Smooth muscle cell of the brain vasculature (primary cell): ENCODE measurements at places on chromosomes 6 and 20.

DNA sequence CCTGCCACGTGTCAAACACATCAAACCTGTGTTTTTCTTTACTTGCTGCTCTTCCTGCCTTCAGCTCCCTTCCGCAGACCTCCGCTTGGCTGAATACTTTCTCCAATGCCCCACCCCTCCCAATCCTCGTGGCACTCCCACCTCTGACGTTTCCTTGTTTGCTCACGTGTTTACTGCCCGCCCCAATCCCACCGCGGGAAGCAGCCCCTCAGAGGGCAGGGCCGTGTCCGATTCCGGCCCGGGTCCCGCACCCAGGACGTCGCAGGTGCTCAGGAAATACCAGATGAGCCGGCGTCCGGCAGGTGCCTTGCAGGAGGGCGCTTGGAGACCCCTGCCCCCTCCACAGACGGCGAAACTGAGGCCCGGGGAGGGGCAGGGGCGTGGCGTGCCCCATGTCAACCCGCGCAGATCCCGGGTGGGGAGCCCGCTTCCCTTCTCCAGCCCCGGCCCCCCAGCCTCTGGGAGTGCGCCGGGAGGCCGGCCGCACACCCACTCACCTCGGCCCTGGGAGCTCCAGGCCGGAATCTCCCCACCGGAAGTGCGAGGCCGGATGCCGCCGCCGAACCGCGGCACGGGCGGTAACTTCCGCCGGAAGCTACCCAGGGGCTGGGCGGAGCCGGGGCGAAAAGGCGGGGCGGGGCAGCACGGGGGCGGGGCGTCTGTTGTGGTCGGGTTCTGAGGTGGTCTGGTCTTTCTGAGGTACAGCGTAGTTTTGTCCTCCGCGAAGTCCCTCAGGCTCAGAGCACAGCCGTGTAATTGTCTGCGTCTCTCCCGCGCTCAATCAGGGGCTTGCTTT lies 42.3 kb downstream of the ELMO2 start:
- peak; percentile 65 for DNase-seq

DNA sequence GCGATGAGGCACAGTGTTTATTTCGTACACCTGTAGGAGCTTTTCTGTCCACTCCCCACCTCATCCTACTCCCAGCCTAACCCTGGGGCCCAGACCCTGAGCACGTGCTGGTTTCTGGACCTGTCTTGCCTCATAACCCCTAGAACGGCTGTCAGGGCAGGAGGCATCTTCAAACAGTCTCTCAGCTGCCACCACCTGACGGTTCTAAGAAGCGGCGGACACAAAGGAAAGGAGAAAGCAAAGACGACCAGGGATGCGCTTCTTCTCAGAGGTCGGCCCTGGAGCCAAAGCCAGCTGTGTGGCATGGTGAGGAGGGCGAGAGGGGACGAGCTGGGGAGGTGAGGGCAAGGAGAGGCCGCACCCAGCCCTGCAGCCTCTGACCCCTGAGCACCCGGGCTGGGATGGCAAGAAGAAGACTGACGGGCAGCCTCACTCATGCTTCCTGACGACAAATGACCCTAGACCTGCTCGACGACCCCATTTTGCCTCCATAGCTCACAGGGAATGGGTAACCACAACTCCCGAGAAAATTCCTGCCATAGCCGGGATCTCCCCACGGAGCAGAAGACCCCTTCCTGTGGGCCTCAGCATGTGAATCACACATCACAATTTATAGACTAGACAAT lies 62.1 kb downstream of the WDR27 start:
- no peak for DNase-seq

DNA sequence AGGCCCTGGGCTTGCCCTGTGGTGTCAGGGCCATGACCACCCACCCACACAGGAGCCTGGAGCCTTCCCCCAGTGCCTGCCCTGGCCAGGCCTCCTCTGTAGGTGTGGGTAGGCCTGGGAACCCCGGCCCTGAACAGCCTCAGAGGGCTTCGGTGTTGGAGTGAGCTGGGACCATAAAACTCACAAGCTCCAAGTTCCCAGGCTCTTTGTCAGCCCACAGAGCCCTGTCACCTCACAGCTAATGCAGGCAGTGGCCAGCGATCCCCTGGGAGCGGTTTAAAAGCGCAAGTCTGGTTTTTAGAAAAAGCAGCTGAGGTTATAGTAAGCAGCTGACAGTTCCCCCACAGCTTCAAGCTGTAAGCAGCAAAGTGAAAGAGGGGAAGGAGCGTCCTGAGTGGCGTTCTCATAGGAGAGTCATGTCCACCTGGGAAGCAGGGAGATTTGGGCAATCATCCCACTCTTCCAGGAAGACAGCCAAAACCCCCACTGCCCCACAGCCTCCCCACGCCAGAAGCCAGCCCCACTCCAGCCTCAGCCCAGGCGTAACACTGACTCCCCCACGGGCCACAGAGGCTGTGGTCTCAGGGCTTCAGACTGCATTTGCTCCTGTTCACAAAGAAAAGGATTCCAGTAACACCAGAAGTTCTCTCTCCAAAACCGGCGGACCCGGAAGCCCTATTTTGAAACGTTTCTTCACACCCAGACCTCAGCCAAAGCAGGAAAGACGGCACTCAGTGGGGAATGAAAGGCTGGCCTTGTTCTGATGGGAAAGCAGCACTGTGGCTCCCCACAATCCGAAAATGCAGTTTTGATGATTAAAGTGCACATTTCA lies 34.3 kb upstream of the FOXC1 start:
- DNase-seq = no peak

GRCh38 chr20:20371681-20372080 lies 3.8 kb downstream of the INSM1 start:
- DNase-seq = no peak

DNA sequence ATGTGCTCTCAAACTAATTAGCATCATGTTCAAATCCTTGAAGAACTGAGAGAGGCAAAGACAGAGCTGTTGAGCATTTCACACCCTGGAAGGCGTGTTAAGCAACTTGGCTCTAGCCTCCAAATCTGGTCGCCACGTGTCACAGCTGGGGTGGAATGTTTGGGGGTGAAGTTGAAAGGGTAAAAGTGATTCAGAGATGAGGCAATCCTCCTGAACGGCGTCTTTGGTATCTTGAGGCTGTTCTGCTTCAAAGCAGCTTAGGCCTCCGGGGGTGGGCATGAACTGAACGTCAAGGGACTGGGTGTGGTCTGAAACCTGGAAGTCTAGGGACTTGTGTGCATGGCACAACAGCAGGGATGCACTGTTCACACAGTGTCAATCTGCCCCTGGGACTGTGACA lies 62.3 kb downstream of the TRAM2 start:
- no peak for DNase-seq

DNA sequence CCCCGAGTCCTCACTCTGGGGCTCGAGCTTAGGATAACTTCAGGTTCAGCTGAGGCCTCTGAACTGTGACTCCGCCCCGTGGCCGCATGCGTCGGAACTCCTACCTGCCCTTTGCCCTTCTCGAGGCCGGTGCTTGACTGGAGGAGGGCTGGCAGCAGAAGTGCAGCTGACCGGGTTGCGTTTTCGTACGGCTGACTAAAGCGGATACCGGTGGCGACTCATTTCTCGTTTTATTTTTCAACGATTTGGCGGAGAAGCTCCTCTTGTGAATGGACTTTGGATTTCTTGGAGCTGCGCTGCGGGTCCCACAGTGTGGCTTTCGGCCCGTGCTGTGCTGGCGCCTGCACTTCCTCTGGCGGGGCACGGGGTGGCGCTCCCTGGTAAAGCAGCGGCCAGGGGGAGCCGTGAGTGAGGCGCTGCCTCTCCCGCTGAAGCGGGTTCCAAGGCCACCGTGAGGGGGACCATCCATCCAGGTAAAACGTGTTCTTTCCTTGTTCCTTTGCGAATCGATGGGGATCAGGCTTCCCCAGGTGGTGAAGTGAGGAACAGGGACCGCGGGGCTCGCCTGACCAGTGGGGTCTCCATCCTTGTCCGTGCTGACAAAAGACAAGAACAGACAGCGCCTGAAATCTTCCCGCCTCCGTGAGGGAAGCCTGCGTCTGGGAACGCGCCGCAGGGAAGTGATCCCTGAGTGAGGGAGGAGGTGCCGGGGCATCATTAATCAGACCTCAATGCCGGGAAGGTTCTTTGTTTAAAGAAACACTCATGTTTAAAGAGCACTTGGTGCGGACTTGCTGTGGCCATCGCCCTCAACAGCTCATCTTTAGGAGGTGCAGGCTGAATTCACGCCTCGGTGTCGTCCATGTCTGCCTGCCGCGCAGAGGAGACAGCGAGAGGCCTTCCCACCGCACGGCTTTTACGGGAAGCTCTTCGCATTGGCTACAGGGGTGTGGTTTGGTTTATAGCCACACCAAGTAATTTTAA lies 38.8 kb downstream of the ERMARD start:
- DNase-seq = peak; percentile 39

DNA sequence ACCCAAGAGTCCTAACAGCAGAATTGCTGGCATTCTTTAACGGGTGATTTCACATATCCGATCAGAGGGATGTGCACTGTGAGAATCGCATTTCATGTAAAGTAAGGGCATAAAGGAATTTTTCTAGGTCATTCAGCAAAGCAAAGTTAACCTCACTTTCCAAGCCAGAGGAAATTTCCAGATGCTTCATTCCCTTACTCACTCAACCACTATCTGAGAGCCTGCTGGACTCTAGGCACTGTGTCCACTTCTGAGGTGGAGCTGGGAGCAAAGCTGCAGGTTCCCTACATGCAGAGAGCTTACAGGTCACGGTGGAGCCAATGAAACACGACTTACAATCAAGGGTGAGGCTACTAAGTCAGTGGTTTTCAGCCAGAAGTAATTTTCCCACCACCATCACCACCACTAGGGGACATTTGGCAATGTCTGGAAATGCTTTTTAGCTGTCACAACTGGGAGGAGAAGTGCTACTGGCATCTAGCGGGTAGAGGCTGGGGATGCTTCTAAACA lies 34.5 kb upstream of the TSHZ2 start:
- no peak for DNase-seq

DNA sequence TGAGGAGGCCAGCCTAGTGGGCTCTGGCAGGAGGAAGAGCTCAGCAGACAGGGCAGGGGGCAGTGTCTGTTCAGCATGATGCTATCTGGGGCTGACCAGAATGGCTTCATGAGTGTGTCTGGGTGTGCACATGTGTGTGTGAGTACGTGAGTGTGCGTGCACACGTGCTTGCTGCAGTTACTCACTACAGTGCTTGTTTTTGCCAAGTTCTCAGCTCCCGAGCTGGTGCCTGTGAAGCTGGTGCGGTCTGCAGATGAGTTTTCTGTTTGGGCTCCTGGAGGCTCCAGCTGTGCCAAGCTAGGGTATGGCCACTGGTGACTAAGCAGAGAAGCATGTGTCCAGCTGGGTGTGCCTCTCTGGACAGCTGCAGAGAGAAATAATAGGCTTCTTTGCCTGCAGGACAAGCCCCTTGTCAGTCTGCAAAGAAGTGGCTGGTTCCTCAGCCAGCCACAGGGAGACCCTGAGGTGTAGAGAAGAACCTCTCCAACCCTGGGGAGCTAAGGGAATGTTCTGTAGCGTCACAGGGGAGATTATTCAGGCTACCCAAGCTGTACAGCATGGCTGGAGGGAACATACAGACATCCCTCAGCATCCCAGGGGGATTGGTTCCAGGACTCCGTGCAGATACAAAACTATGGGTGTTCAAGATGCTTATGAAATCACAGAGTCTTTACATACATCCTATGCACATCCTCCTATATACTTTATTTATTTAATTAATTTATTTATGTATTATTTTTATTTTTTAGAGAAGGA lies 40.2 kb upstream of the FAM50B start:
- DNase-seq = peak; percentile 85

DNA sequence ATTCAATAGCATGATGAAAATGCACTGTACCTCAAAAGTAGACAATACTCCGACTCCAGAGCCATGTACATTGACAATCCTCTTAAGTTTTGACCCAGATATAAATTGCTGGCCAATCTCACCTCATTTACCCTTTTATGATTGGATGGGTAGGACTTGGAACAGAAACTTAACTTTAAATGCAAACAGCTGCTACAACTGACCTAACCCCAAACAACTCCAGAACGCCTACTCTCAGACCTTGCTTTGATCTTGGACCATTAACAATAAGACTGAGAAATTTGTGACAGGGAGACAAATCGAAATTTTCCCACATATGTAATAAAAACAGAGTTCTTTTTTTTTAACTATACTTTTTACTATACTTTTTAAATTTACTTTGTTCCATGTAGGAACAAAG lies 200.5 kb upstream of the MCHR2 start:
- DNase-seq = no peak

DNA sequence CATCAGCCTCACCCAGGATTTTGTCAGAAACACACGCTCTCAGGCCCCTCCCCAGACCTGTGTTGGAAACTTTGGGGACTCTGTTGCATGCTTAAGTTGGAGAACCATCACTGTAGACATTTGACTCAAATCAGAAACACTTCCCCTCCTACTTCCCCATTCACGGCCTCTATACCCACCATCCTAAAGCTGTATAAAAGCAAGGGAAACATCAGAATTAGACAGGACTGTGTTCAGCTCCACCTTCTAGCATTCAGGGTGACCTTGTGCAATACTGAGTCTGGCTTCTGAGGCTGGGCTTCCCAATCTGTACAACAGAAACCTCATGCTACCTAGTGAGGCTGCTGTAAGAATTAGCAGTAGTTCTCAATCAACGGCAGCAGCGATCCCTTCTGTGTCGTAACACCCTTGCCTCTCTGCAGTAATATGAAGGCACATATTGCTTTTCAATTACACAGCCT lies 252.3 kb downstream of the LY86 start:
- DNase-seq = no peak

- peak; percentile 32 for DNase-seq
Observed at GRCh38 chr6:2688401-2689064, 62.2 kb downstream of the MYLK4 start.

- no peak for DNase-seq
Observed at GRCh38 chr6:157884756-157885155, 61.7 kb downstream of the SNX9 start.

DNA sequence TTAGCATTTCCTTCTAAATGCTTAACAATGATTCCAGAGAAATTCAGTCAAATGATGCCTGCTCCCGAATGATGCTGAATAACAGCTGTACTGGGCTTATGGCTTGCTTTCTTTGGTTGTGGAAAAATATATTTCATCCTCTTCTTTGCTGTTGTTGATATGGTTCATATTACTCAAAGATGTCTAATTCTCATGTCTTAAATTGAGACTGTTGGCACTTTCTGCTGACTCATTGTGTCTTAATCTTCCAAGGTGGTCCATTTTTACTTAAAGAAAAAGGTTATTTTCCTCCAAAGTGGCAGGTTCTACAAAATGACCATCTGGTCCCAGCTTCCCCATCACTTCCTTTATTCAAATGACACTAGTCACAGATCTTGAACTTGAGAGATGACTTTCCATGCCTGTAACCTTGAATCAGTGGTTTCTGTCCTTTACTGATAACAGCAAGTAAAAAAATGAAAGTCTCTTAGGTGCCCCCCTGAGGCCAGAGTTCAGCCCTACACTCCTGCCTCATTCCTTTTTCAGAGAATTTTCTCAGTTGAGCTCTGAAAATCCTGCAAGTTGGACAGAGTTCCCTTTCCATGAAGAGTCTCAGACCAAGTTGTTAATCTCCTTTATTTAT lies 6.9 kb downstream of the SNAP25 start:
- no peak for DNase-seq

GRCh38 chr6:1665214-1665613 lies 55.5 kb downstream of the FOXC1 start:
- DNase-seq = no peak

GRCh38 chr6:13248053-13248452 lies 80.3 kb downstream of the TBC1D7 start:
- DNase-seq = no peak
